Adrenal gland (tissue), 19 donors: ENCODE measurements at places on chromosomes 2 and 18. TPM values are rescaled to one million over a fixed set of nuclear protein-coding genes. Genes with fewer than 3 reads are reported as not detected.

Gene GLI2
- 3.0 TPM for total RNA-seq

DNA sequence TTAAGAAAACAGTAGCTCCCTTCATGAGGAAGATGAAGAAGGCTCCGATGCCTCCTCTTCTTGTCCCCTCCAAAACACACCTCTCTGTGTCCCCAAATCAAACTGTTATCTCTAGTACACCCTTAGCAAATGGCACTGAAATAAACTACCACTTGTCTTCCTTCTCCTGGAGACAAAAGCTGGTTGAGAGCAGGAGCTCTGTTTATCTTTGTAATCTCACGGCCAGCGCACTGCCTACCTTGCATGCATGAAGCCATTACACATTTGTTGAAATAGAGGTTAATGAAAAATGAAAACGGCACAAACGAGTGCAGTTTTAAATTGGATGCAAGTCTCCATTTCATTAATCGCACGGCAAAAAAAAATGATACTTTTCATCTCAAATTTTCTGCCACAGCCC, 113.7 kb downstream of the EPB41L3 start:
- no peaks in the 10 kb centered on the region for H3K27me3 ChIP-seq
- no peak for DNase-seq

- no peak overlapping the region for H3K27ac ChIP-seq
- no peak for DNase-seq
- H3K4me1 ChIP-seq = no peaks in the 10 kb centered on the region
Observed at GRCh38 chr2:231571661-231572191, 20.9 kb upstream of the TEX44 start.

DNA sequence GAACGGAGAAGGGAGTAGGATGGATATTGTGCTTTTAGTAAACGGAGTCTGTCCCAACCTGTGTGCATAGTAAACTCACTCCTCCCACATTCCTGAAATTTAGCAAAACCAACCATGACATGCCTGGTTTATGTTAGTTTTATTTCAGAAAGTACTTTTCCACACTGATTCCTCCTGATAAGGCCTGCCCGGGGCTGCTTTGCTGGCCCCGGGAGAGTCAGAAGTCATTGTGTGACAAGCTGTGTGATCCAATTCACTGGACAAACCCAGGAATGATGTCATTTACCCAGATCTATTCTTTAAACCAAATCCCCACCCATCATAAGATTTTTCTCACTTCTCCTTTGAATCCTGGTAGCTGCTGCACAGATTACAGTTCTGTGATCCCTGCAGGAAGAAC, 109.0 kb downstream of the SETBP1 start:
- no peaks in the 10 kb centered on the region for H3K36me3 ChIP-seq
- DNase-seq = no peak
- H3K4me3 ChIP-seq = no peak overlapping the region
- no peak overlapping the region for H3K27ac ChIP-seq

DNA sequence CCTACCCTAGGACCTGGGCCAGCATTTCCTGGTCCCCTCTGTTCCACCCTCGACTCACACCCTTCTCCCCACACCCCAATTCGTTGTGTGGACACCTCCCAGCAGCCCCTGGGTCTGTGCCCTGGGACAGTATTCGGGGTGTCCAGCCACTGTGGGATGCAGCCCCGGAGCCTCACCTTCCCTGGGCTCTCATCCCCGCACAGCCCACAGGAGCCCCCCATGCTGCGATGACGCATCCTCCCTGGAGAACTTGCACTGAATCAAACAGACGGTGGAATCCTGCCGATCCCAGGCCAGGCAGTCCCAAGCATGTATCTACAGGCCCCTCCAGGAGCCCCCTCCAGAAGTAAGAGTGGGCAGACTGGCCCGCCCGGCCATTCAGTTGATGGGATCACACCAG, 9.7 kb downstream of the ITM2C start:
- no peaks in the 10 kb centered on the region for H3K4me1 ChIP-seq
- no peak overlapping the region for H3K27ac ChIP-seq
- H3K27me3 ChIP-seq = no peaks in the 10 kb centered on the region
- DNase-seq = no peak

DNA sequence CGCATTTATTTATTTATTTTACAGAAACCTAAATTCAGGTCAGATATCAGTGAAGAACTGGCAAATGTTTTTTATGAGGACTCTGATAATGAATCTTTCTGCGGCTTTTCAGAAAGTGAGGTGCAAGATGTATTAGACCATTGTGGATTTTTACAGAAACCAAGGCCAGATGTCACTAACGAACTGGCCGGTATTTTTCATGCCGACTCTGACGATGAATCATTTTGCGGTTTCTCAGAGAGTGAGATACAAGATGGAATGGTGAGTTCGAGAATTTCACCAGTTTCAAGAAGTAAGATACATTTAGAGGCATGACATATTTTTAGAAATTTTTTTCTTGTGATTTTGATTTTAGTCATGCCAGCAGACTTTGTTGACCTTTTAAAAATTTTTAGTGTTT, 4.6 kb downstream of the CDCA7 start:
- peaks cover 20% of the 10 kb centered on the region for H3K27me3 ChIP-seq
- no peak for DNase-seq
- H3K27ac ChIP-seq = no peak overlapping the region
- H3K4me3 ChIP-seq = no peak overlapping the region
- H3K36me3 ChIP-seq = no peaks in the 10 kb centered on the region

Gene HOXD13
- total RNA-seq = not detected

- no peak overlapping the region for H3K27ac ChIP-seq
- no peak overlapping the region for H3K4me3 ChIP-seq
- H3K27me3 ChIP-seq = no peaks in the 10 kb centered on the region
- DNase-seq = no peak
Observed at GRCh38 chr2:172623249-172623965, 67.5 kb downstream of the PDK1 start.

GRCh38 chr2:25197336-25198208, 29.2 kb upstream of the POMC start:
- no peak overlapping the region for H3K27ac ChIP-seq
- H3K4me1 ChIP-seq = no peaks in the 10 kb centered on the region
- no peak for DNase-seq
- no peaks in the 10 kb centered on the region for H3K36me3 ChIP-seq
- no peaks in the 10 kb centered on the region for H3K27me3 ChIP-seq

Gene MBOAT2
- 2.5 TPM for total RNA-seq

- no peaks in the 10 kb centered on the region for H3K27me3 ChIP-seq
- H3K36me3 ChIP-seq = no peaks in the 10 kb centered on the region
- no peak overlapping the region for H3K27ac ChIP-seq
- H3K4me3 ChIP-seq = no peak overlapping the region
- H3K4me1 ChIP-seq = no peaks in the 10 kb centered on the region
Observed at GRCh38 chr2:10524341-10524740, 76.2 kb upstream of the ODC1 start.

Gene UGT1A7
- total RNA-seq = 0.96 TPM

DNA sequence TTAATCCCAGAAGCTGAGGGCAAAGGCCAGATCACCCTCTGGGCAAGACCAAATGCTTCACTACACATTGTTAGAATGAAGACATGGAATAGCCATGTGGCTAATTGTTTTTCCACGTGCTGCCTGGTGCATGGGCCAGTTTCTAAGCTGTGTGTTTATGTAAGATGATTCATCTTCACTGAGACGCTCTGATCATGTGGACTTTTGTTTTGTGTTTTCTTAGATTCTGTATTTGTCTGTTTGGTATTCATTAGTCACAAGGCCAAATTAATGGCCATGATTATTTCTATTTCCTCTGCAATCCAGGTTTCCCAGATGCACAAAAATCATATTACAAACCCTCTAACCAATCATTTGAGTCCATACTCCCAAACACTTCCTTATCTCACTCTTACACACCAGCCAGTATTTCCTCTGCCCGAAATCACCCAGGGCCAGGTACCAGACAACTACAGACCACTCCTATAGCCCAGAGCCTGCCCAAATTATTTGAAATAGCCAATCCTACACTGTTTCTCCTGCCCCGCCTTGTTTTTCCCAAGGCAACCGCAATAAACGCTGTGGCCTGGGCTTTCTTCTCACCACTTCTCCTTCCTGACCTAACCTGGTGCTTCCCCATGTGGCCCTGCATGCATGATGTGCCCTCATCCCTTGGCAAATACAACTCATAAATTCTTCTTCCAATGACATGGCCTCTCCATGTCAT, 94.2 kb upstream of the SP3 start:
- no peaks in the 10 kb centered on the region for H3K27me3 ChIP-seq
- no peak for DNase-seq
- no peak overlapping the region for H3K27ac ChIP-seq
- H3K4me3 ChIP-seq = no peak overlapping the region
- no peaks in the 10 kb centered on the region for H3K36me3 ChIP-seq

- H3K36me3 ChIP-seq = no peaks in the 10 kb centered on the region
- H3K4me3 ChIP-seq = no peak overlapping the region
- H3K4me1 ChIP-seq = no peaks in the 10 kb centered on the region
Observed at GRCh38 chr2:199315299-199316179, 142.2 kb downstream of the SATB2 start.

GRCh38 chr18:52523566-52523965, 183.6 kb downstream of the DCC start:
- H3K4me1 ChIP-seq = no peaks in the 10 kb centered on the region
- H3K36me3 ChIP-seq = no peaks in the 10 kb centered on the region
- no peak overlapping the region for H3K27ac ChIP-seq
- no peak overlapping the region for H3K4me3 ChIP-seq
- no peaks in the 10 kb centered on the region for H3K27me3 ChIP-seq
- DNase-seq = no peak

Gene BIN1
- total RNA-seq = 191 TPM

Gene OTOF
- 0.18 TPM for total RNA-seq

Gene ILKAP
- total RNA-seq = 30.3 TPM

Gene DCDC2C
- 0.30 TPM for total RNA-seq

Gene ACTG2
- 11.5 TPM for total RNA-seq

DNA sequence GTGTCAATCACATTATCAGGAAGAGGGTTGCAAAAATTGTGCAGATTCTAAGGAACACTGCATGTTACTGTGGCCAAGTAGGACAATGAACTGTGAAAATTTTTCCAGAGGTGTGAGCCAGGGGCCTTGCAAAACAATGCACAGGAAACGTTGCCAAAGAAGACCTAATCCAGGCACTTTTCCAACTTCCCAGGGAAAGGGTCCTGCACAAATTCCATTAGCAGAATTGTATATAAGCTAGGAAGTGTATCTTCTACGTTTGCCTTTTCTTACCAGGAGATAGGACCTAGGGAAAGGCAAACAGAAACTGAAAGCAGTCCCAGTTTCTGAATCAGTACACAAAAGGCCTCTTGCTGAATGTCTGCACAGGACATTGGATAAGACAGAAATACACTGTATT, 1888.3 kb upstream of the CELF4 start:
- H3K27me3 ChIP-seq = no peaks in the 10 kb centered on the region
- peaks cover 13% of the 10 kb centered on the region for H3K4me1 ChIP-seq
- no peak overlapping the region for H3K4me3 ChIP-seq
- no peak overlapping the region for H3K27ac ChIP-seq
- peak; percentile 32 for DNase-seq

GRCh38 chr2:28279371-28279770, 113.3 kb upstream of the FOSL2 start:
- peaks cover 34% of the 10 kb centered on the region for H3K4me1 ChIP-seq
- no peaks in the 10 kb centered on the region for H3K27me3 ChIP-seq
- no peak for DNase-seq
- H3K4me3 ChIP-seq = no peak overlapping the region

GRCh38 chr18:58512648-58513588, 116.0 kb downstream of the ALPK2 start:
- no peak overlapping the region for H3K4me3 ChIP-seq
- H3K27ac ChIP-seq = no peak overlapping the region
- DNase-seq = no peak
- H3K27me3 ChIP-seq = no peaks in the 10 kb centered on the region
- no peaks in the 10 kb centered on the region for H3K36me3 ChIP-seq
- H3K4me1 ChIP-seq = no peaks in the 10 kb centered on the region

GRCh38 chr2:240431661-240432424, 3.6 kb upstream of the GPC1 start:
- H3K4me1 ChIP-seq = peaks cover 17% of the 10 kb centered on the region
- no peaks in the 10 kb centered on the region for H3K36me3 ChIP-seq
- no peaks in the 10 kb centered on the region for H3K27me3 ChIP-seq
- peak; percentile 0 for DNase-seq
- H3K4me3 ChIP-seq = no peak overlapping the region

GRCh38 chr2:70795164-70795995, 4.9 kb upstream of the FIGLA start:
- no peak for DNase-seq
- H3K4me3 ChIP-seq = no peak overlapping the region
- peaks cover 11% of the 10 kb centered on the region for H3K27me3 ChIP-seq
- peaks cover 2% of the 10 kb centered on the region for H3K4me1 ChIP-seq
- no peaks in the 10 kb centered on the region for H3K36me3 ChIP-seq

DNA sequence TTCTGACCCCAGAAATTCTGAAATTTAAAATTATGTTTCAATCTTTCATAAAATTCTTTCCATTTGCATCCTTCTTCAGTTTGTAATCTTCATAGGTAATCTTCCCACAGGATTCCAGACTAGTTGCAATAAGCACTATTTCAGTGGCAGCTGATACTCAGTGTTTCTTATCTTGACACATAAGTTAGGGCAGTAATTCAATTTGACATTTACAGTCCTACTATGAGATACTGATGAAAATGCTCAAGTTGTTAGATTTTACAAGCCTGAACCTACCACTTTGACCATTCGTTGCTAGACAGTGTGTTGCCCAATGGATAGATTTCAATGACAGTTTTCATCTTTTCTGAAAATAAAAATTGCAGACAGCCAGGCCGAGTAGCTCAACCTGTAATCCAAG, 10.4 kb downstream of the METTL21A start:
- no peak for DNase-seq
- H3K27me3 ChIP-seq = no peaks in the 10 kb centered on the region
- H3K4me3 ChIP-seq = no peak overlapping the region
- no peak overlapping the region for H3K27ac ChIP-seq
- no peaks in the 10 kb centered on the region for H3K36me3 ChIP-seq

Gene ARHGEF33
- 3.2 TPM for total RNA-seq

Gene CFC1
- total RNA-seq = not detected

DNA sequence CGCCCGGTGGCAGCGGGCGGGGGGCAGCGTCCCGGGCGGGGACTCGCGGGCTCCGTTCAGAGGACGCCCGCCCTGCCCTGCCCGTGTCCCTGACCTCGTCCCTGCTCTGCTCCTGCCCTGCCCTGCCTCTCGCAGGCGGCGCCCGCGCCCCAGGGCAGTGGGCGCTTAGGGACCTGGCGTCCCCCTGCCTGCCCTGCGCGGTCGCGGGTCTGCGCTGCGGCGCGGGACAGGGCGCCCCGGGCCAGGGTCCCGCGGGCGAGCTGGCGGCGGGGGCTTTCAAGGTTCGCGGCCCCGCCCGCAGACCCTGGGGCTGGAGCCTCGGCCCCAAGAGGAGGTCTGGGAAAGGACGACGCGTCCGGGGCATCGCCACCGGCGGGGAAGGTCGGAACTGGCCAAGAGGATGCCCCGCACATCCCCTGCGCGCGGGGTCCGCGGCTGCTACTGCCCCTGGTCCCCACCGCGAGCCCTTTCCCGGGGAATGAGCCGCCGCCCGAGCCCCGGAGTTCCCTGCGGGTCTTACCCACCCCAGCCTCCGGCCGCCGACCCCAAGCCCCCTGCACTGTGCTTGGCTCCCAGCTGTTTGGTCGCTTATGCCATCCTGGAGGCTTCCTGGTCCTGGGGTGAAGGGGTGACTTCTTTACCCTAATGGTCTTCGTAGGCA, 679 bp downstream of the RNF144A start:
- no peak for DNase-seq
- peaks cover 48% of the 10 kb centered on the region for H3K4me1 ChIP-seq
- H3K27ac ChIP-seq = peak overlapping the region; percentile 91
